ENCODE measurements at places on chromosomes 12 and 14.

DNA sequence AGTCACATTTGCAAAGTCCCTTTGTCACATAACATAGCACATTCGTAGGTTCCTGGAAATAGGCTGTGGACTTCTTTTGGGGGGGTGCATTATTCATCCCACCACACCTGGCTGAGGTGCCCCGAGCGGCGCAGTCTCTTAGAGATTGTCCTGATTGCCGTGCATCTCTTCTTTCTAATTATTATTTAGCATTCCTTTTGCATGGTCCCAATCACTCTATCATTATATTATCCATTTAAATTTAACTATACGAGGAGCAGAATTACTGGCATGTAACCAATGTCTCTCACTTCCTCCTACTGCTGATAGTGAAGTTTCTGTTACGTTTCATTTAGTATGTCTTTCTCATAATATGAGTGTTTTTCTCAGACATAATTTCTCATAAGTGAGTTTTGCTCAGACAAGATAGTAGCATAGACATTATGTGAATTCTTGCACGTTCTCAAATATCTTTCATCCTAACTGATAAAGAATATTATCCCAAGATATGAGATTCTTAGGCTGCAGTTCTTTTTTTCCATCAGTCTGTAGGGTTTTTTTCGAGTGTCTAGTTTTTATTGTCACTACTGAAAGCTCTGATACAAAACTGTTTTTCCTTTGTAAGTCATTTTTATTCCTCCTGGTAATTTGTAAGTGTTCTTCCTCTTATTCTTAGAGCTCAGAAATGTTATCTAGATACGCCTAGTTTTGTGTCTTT is 444.3 kb downstream of the NELL2 start:
- no peak for DNase-seq

DNA sequence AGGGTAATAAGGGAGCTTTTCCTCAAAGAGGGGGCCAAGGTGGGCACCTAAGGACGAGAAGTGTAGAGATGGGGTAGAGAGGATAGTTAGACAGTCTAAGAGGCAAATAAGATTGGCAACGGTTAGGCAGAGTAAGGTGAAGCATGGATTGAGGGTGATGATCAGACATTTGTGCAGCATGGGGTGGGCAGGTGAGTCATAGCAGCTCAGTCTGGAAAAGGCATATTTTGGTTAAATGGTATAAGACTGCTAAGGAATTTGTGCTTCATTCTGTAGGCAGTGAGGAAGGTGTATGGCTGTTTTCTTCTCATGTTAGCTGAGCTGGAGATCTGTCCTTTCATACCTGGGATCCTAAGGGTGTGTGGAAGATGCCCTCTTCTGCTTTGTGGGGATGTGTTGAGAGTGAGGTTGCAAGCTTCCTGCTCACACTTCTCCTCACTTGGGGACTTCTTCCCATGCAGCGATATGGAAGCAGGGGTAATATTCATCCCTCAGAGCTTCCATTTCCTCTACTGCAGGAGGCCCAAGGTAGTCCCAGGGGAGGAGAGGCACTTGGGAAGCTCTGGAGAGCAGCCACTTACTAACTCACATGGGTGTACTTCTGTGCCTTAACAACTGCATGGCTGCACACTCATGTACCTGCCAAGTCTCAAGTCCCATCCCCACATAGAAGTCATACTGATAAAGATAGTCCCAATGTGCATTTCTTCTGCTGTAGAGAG is 28.9 kb downstream of the GSG1 start:
- no peak for DNase-seq

- DNase-seq = no peak
Observed at GRCh38 chr12:88958946-88959345, 378.7 kb upstream of the KITLG start.

GRCh38 chr12:115873451-115874082 is 403.9 kb downstream of the MED13L start:
- DNase-seq = peak; percentile 53

DNA sequence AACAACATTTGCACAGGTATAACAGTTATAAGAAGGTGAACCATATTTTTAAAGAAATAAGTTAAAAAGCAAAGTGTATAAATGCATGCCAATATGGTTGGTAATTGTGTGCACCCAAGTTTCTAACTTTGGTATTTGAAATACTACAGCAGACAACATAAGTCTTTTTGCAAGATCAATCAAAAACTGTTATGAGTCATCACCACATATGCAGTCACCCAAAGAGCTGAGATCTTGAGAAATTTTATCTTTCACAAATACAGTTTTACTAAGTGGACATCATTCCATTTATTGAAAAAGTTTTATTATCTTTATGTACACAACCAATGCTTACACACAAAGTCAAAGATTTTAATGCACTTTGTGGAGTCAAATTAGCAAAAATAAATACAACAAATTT is 7.0 kb upstream of the ACSS3 start:
- DNase-seq = no peak

Data from epithelial cell of prostate (primary cell).